ENCODE measurements at places on chromosomes 4 and X. TPM values are rescaled to one million over a fixed set of nuclear protein-coding genes. Genes with fewer than 3 reads are reported as not detected.

The PDCL2 gene
- not detected for total RNA-seq

The NWD2 gene
- 0.41 TPM for total RNA-seq

The F8A3 gene
- 1.9 TPM for total RNA-seq

The WDR1 gene
- total RNA-seq: 174 TPM

The NLGN3 gene
- 3.7 TPM for total RNA-seq

The PAGE2 gene
- total RNA-seq: not detected

The TLR8 gene
- not detected for total RNA-seq

The KCNE5 gene
- total RNA-seq: 33.6 TPM

The CCNQ gene
- total RNA-seq: 11.1 TPM

The CD40LG gene
- total RNA-seq: not detected

The PRDM8 gene
- 8.4 TPM for total RNA-seq

The EDNRA gene
- 34.5 TPM for total RNA-seq

The RAB39B gene
- 0.51 TPM for total RNA-seq

The C4orf51 gene
- not detected for total RNA-seq
